ENCODE measurements at places on chromosomes 5 and 9.

- DNase-seq, result no peak
These were observed 766 bp downstream of the NR5A1 start for GRCh38 chr9:124506433-124506832.

- no peak for DNase-seq
These were observed 460.4 kb downstream of the CTNND2 start for GRCh38 chr5:11443831-11444230.

DNA sequence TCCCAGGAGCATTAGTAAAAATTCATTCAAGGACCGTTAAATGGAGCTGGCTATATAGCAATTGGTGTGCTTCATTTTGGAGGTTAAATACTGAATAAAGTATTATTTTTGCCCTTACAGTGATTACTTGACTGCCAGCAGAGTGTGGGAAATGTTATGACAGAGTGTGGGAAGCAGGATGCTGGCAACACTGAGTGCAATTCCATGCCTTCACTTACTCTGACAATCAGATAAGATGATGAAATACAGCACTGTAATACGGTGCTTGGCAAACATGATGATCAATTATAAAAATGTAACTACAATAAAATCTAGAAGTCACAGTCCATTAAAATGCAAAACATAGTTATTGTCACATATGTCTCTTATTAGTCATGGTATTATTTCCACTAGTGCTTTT is 651.3 kb downstream of the PTPRD start:
- no peak for DNase-seq

- DNase-seq, result no peak
These were observed 64.3 kb upstream of the C6 start for GRCh38 chr5:41277476-41278245.

DNA sequence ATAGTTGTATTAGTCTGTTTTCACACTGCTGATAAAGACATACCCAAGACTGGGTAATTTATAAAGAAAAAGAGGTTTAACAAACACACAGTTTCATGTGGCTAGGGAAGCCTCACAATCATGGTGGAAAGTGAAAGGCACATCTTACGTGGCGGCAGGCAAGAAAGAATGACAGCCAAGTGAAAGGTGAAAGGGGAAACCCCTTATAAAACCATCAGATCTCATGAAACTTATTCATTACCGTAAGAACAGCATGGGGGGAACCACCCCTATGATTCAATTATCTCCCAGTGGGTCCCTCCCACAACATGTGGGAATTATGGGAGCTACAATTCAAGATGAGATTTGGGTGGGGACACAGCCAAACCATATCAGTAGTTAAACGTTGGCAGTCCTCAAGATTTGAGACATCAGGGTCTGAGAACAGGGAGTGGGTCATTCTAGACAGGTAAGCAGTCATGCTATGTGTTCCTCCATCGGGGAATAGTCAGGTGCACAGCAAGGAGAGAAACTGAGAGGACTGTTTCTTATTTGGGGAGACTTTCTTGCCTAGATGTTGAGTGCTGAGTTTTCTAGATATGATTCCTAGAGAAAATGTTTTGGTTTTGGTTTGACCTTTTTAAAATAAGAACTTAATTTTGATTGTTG is 45.8 kb upstream of the ENTREP1 start:
- no peak for DNase-seq

- DNase-seq, result no peak
These were observed 9.9 kb downstream of the PAPPA start for GRCh38 chr9:116163293-116164055.

- no peak for DNase-seq
These were observed 38.9 kb upstream of the STX17 start for GRCh38 chr9:99867536-99867935.

DNA sequence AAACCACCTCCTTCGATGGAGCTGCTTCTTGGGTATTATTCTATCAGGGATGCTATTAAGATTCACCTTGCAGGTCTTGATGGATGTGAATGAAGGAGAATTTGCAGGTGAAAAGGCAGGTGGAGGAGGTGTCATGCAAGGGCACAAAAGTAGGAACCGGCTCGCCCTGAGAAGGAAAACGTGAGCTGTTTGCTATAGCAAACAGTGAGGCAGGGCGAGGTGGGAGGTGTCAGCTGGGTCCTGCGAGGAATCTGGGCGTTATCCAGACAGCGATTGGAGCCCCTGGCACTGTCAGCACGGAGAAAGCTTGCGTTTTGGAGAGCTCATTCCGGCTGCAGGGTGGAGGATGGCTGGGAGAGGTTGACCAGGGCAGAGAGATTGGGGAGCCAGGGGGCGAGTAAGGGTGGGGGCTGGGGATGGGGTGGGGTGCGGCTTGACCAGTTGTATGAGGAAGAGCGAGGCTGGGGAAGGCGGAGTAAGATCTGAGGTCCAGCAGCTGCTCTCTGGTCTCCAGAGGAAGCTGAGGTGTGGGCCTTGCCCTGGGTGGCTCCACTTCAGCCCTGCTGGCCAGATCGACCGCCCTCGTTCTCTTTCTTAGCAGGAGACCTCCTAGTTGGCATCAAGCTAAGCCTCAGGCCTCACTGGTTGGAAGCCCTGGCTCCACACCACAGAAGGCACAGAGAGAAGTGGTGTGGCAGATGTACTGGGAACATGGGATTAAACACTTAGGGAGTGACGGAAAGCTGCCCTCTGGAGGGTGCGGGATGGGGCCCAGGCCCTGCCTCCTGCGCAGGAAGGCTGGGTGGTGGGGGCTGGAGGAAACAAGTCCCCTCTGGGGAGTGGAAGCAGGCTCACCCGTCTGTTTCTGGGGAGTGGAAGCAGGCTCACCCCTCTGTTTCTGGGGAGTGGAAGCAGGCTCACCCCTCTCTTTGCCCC is 54.7 kb upstream of the NEURL1B start:
- no peak for DNase-seq
